ENCODE measurements at places on chromosomes 7 and 10.

DNA sequence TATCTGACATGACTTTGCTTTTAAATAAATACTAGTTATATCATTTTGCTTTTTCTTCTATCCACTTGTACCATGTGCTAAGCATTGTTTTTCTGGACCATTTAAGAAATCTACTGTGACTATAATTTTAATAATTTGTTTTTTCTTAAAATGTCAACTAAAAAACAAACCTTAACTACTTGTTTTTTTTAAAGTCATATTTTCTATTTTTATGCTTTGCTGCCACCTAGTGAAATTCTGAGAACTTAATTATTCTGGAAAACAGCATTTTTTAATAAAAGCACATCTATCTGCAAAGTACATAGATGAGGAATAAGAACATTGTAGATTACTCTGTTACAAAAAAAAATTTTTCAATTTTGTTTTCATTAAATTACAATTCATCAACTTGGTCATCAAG, 47.4 kb downstream of the ORC5 start:
- DNase-seq = no peak

DNA sequence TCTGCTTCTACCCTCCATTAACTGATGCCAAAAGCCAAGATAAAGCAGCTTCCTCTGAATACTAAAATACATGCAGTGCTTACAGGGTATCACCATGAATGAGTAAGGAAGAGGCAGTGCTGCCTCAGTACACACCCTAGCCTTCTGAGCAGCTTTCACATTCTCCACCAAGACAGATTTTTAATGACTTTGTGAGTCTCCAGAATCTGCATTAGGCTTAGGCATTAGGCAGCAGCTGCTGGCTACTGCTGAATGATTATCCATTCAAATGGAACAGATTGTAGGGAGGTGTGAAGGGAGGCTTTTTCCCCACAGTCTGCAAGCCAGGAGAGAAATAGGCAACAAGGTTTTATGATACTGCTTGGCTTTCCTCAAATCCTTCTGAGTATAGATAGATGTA, 1226.7 kb upstream of the LRRN3 start:
- no peak for DNase-seq

GRCh38 chr10:57716884-57717283, 550.8 kb downstream of the IPMK start:
- DNase-seq = no peak

DNA sequence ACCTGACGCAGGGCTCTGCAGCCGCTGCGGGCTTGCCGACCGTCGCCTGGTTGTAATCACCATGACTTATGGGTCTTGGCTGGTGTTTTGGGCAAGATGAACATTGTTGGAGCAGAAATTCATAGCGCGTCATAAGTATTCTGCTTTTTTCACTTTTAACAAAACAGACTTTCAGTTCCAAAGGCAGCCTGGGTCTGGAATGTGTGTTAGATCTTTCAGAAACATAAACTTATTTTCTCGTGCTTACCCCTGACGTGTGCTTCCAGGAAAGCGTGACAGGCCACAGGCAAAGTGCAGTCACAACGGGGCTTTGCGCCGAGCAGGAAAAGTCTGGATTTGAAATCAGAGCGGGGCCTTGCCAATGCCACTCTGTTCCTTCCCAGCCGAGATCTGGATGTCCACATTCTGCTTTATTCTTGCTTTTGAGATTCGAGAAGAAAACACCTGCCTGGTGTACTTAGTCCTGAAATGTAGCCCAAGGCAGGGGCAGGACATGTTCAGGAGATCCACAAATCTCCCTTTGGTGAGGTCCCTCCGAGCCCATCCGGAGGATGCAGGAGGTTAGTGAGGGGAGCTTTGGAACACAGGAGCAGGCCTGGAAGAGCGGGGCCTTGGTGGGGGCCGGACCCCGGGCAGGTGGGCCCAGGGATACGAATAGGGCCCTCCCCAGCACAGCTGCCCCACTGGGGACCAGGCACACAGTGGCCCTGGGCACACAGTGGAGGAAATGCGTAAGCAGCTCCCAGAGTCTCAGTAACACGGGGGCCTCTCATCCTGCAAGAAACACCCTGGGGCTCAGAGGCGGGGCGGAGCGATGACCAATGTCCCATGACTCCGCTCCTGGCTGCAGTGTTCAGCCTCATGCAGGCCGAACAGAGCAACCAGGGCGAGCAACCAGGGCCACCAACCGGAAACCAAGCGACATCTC, 49.5 kb upstream of the EBF3 start:
- no peak for DNase-seq

- no peak for DNase-seq
These were observed 42.4 kb upstream of the DDC start for GRCh38 chr7:50607524-50608125.

Data from NCI-H187 (cell line).